ENCODE measurements at places on chromosomes 1 and 21. TPM values are rescaled to one million over a fixed set of nuclear protein-coding genes. Genes with fewer than 3 reads are reported as not detected.

LAD1 gene
- not detected for total RNA-seq

DR1 gene
- 50.0 TPM for total RNA-seq

DNA sequence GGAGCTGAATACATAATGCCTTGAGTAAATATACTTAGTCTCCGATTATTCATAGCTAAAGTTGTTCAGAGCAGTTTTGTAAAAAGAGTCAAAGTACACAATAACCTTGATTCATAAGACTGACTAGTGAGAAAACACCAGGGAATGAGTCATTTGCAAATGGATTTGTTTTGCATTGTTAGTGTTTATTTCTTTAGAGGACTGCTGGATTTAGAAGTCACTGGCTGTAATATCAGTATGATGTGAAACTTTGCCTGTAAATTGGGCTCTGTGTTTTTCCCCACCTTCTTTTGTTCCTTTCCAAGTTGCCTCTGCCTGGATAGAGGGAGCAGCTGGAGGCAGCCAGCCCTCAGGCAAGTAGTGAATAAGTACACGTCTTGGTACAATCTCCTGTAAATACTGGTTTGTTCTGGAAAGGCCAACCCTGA is 474.7 kb downstream of the NUF2 start:
- peak; percentile 0 for DNase-seq

- DNase-seq: no peak
Observed at GRCh38 chr1:55217226-55217986, 2.2 kb upstream of the USP24 start.

FLG2 gene
- total RNA-seq: not detected

NGF gene
- 1.3 TPM for total RNA-seq

DNA sequence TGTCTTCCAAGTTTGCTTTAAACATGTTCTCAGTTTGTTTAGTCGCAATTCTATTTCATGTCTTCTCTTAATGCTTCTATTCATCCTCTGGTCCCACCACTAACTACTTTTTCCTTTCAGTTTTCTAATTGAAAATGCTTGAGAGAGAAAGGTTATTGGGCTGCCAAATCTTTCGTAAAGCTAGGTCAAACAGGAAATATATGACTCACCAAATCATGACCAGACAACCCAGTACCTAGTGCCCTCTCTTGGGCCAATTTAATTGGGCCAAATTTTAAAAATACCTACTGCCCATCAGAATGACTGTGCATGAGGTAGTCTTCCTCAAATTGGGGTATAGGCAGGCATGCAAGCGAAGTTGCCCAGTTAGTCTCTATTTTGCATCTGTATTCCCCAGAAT is 295.4 kb upstream of the PBX1 start:
- no peak for DNase-seq

DNA sequence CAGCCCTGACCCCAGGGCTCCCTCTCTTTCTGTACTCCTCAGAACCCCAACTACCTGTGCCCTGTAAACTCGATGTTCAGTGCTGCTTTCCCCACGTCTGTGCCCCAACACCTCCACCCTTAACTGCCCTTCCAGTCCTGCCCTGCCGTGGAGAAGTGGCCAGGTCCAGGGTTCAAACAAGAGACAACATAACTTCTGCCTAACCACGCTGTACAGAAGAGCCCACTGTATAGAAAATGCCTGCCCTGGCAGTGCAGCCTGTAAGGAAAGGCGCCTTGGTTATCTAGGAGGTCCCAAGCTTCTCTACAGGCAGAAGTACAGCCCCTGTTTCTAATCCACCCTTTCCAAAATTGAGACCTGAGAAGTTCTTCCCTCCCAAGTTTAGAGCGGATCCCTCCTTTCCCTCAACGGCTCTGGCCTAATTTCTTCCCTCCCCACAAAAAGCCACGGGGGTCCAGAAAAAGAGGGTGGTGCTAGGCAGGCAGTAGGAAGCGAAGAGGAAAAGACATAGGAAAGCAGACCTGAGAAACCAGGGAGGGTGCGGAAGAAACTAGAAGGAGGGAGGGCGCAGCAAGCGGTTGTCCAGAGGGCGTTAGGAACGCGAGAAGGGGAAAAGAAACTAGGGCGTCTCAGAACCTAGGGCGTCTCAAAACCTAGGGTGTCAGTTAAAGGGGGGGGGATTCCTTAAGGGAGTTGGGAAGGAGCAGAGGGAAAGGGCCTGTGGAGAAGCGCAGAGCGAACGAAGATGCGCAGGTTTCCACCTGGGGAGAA is 3.2 kb downstream of the DMRTA2 start:
- no peak for DNase-seq

DNA sequence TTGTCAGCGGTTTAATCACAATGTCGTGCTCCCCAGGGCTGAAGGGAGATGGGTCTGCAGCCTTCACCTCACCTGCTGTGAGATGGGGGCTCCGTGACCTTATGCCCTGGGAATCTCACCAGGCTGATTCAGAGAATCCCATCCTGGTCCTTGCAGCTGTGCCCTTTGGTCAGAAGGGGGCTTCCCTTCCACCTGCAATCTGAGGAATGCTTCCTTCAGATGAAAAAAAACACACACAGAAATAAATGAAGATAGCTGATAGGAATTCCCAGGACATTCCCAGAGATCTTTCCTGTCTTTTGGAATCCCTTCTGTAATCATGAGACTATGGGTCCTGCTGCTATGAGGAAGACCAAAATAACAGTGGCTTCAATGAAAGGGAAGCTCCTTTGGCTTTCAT is 127.0 kb upstream of the VAMP3 start:
- no peak for DNase-seq
